Bronchial epithelial cell (primary cell): ENCODE measurements at places on chromosomes 2 and 18. TPM values are rescaled to one million over a fixed set of nuclear protein-coding genes. Genes with fewer than 3 reads are reported as not detected.

- DNase-seq: no peak
Measured at GRCh38 chr2:43111788-43112554, 114.4 kb downstream of the ZFP36L2 start.

GRCh38 chr2:23359631-23360567 is 25.1 kb upstream of the KLHL29 start:
- no peak for DNase-seq

Gene C1QL2
- total RNA-seq: not detected in 2 replicates

Gene SKOR2
- total RNA-seq: not detected in 2 replicates
